ENCODE measurements at places on chromosomes 3 and 15. TPM values are rescaled to one million over a fixed set of nuclear protein-coding genes. Genes with fewer than 3 reads are reported as not detected.

DNA sequence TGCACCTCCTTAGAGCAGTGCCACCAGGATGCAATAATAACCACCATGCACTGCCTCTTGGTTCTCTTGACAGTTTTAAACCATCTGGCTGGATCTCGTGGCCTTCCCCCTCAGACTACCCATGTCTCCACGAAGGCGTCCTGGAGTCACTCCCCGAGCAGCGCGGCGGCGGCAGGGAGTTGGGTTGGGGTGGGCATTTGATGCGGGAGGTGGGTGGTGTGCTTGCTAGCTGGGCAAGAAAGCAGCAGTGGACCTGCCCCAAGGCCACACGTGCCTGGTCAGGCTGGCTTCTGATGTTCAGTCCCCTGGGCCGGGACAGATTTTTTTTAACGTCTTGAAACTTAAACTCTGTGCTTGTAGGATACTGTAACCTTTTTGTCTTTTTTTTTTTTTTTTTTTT is 3.9 kb upstream of the TTLL3 start:
- no peak for DNase-seq

GRCh38 chr3:15708882-15709677 is 88.7 kb downstream of the ANKRD28 start:
- no peak for DNase-seq

GRCh38 chr3:133040696-133041523 is 2.7 kb downstream of the TMEM108 start:
- peak; percentile 67 for DNase-seq

DNA sequence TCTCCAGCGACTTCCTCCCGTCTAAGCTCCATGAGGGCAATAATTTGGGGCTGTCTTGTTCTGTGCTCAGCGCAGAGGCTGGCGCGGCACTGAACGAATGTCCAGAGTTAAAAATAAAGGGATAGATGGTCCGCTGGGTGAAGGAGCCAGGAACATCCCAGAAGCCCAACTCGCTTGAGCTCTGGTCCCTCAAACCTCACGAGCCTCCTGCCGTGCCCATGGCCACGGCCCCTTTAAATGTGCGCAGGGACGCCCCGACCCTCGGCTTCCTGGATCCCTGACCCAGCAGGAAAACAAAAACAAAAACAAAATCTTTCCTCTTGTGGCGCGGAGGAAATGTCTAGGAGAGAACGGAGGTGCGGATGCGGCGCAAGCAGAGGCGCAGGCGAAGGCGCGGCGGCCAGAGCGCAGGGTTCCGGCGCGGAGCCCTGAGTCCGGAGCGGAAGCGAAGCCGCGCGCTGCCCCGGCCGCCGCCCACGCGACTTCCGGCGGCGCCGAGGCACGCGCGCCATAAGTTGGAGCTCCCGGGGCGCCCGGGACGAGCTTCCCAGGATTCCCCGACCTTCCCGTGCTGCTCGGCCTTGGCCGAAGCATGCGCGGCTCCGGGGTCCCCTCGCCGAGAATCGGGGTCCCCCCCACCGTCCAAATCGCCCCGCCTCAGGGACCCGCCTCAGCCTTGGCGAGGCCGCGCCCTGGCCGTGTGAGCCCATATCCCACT is 52.9 kb upstream of the WNT7A start:
- no peak for DNase-seq

DNA sequence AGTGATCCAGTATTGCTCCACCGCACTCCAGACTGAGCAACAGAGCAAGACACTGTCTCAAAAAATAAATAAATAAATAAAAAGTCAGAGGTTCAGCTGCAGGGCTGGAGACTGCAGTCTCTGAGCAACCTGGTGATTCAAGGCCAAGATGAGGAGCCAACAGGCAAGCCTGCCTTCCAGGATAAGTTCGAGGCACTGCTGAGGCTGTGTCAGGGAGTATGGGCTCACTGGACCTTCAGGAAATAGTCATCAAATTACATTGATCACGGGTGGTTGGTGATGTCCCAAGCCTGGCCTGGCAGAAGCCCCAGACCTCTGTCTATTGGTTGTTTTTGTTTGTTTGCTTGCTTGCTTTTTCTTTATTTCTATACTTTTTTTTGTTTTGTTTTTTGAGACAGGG is 41.5 kb downstream of the IDH2 start:
- no peak for DNase-seq

SERPINI2 gene
- total RNA-seq, result 0.32 TPM

CCDC9B gene
- 87.0 TPM for total RNA-seq

All from psoas muscle (tissue), 8 donors.